ENCODE measurements at places on chromosomes 16 and 17.

DNA sequence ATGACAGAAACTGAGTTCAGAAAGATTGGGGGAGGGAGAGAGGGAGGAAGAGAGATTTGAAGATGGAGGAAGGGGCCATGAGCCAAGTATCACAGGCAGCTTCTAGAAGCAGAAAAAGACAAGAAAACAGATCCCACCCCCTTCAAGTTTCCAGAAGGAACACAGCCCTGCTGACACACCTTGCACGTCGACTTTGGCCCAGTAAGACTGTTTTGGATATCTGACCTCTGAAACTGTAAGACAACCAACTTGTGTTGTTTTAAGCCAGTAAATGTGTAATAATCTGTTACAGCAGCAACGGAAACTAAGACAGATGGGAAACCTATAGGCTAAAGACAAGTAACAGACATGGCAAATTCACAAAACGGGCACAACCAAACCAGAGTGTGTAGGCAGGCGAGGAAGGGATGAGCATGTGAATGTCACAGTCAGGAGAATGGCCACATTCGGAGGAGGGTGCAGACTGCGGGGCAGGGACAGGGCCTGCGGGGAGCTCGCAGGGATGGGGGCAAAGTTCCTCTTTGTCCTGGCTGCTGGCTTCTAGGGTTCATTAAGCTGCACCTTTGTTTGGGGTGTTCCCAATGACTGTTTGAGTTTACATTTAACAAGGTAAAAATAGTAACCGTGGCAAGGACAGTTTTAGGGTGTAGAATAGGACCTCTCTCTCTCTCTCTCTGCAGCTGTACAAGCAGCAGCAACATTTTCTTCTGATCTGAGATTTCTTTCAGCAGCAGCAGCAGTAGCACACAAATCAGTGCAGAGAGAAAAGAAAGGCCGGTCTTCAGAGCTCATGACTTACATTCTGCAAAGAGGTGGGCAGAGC is 18.3 kb upstream of the ATP2C2 start:
- no peak for DNase-seq

DNA sequence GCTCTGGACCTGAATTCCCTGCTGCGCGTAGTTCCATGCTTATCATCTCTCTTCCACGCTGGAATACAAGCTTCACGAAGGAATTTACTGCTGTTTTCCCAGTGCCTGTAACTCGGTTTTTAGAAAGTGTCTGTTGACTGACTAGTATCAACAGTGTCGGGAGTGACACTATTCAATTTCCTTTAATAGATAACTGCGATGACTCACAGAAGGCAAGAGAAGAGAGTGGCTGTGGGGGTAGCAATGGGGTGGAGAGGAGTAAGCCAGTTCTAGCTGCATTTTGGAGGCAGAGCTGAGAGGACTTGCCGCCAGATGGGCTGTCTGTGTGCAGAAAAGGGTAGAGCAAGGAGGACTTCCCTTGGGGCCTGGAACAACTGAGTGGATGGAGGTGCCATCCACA is 25.2 kb downstream of the B4GALNT2 start:
- peak; percentile 22 for DNase-seq

- DNase-seq, result no peak
Observed at GRCh38 chr17:68231541-68231940, 16.3 kb upstream of the AMZ2 start.

DNA sequence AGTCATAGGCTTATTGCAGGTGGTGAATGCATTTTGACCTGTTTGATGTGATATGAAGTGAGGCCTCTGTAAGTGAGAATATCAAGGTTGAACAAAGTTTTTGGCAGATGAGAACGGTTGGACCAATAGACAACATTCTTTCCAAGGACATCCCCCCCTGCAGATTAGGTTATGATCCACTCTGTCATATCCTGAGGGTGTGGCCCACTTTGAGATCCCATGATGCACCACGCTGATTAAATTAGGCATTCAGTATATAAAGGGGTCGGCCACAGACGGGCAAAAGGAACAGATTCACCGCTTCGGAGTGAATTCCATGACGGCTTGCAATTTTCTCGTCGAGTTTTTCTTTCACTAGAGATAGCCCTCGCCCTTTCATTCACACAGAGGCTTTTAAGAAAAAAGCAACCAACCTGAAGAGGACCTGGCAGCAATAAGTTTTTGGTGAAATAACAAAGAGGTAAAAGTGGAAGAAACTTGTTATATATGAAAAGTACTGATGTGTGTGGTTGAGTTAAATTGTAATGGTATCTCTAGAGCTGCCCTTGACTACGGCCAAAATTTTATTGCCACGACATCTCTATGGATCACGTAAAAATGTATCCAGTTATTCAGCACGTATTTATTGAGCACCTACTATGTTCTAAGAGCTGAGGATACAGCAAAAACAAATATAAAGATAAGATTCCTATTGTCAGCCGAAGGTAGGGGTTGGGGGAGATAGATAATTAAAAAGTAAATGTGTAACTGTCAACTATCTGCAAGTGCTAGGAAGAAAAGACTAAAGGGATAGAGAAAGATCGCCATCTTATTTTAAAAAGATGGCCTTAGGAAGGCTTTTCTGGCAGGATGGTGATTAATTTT is 1.7 kb upstream of the RBBP6 start:
- no peak for DNase-seq

DNA sequence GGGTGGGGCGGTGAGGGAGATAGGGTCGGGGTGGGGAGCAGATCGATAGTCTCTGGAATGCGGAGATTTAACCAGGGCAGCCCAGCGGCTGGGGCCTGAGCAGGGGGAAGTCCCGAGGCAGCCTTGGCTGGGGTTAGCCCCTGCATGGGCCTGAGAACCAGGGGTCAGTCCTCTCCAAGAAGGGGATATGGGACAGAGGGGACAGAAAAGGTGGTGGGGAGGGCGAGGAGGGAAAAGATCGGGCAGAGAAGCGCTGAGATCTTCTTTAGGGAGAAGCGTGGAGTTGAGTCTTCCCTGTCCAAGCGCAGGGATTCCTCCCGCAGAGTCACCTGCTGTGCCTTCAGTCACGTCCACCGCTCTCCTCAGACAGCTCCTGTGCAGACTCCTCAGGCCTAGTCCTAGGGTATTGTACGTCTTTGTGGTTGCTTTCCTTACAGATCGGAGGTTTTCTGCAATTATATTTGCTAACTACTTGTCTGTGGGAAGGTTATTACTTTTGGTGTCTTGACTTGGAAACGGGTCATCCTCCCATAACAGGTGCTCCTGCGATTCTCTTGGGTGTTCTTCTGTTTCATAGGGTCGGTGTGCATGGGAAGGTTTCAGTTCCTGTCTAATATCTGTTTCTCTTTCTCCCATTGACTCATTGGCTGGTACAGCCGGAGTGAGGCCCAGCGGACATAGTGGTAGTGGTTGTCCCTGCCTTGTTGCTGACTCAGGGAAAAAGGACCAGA is 952 bp downstream of the CD300A start:
- DNase-seq, result no peak

DNA sequence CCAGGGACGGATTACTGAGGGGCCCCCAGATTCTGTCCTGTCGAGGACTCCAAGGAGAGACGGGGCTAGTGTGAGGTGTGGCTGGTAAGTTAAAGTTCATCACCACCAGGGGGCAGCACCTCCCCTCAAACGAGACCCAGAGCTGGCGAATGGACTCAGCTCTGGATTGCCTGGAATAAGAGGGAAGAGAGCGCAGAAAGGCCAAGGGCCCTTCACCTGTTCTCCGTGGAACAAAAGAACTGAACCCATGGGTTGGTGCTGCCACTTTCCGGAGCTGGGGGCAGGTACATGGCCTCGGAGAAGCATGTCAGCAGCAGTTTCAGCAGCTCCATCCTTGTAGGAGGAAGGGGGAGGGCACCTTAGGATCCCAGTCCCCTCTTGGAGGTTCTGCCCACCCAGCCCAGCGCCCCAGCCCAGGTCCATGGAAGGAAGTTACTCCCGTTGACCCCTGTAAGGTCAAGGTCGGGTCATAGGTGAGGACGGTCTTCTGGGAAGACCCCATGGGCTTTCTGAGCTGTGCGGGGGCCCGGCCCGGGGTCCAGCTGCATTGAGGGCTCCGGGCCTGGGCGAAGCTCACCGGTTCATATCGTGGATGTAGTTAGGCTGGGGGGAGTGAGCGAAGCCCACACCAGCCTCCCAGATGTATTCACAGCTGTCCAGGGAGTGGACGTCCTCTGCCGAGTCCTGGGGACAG is 10.8 kb downstream of the HID1 start:
- peak; percentile 83 for DNase-seq

- DNase-seq, result peak; percentile 96
Observed at GRCh38 chr16:4693296-4693955, at the start of gene NUDT16L1. Gene NUDT16L1, plus strand, starts transcription at chr16:4693562. Its CDS starts 165 bp downstream, at chr16:4693727.

DNA sequence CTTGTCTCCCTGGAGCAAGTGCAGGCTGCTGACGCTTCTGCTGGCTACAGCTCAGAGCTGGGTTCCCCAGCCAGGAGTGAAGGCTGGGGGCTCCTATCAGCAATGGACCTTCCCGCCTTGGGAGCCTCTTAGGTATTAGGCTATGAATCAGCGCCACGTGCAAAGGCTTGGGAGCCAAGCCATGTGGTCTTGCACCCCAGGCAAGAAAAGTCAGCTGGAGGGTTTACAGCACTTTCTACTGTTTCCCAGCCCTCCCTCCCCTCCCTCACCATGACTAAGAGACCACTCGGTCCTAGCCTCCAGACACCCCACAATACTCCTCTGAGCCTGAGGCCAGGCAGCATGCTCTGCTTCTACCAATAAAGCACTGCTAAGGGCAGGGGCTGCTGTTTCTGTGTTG is 12.3 kb downstream of the EPX start:
- no peak for DNase-seq

- DNase-seq, result no peak
Observed at GRCh38 chr17:54404259-54404658, 496.4 kb upstream of the TOM1L1 start.

DNA sequence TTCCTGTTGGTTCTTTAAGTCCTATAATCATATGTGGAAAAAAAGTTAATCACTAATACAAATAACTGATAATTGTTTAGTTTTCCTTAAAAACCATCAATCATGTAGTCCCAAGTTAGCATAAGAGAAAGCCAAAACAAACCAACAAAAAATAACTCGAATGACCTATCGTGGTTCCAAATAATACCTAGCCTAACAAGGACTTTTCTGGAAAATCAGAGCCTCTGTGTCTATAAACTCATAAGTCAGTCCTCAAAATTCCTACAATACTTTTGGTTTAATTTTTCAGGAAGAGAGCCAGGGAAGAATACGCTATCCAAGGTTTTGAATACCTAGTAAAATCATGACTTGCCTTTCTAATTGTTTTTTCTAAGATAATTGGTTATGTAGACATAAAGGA is 975.3 kb upstream of the SOX9 start:
- DNase-seq, result no peak

GRCh38 chr17:8681170-8681949 is 50.8 kb upstream of the MYH10 start:
- peak; percentile 69 for DNase-seq

DNA sequence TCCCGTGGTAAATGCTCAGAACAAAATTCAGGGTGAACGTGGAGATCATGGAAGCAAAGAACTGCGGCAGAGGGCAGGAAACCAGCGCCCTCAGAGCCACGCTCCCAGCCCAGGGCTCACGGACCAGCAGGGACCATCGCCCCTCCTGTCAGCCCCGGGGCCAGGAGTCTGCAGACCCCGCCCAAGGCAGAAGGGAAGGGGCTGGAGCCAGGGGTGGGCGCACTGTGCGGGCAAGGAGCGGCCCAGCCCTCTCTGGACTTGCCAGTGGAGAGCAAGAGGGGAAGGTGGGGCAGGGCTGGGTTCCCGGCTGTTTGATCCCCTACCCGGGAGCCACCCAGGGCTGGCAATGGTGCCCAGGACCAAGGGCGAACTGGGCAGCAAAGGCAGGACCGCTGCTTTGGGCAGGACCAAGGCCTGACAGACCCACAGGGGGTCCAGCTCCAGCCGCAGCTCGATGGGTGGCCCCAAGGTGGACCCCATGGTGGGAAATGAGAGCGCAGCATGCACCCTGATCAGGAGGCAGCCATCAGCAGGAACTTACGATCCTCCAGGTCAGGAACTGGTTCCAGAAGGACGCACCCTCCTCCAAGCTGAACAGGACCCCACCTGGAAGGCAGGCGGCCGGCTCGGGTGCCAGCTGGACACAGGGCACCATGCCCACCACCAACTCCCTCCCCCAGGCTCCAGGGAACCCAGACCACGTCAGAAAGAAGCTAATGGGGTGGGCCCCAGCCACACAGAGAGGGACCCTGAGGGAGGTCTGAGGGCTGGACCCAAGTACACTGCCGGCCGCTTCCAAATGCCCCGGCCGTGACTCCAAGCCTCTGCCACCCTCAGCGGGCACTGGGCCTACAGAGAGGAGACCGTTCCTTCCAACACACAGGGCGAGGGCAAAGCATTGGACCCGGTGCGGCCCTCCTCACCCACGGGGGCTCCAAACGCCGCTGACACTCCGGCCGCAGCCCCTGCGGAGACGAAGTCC is 11.1 kb upstream of the CCDC154 start:
- DNase-seq, result no peak

DNA sequence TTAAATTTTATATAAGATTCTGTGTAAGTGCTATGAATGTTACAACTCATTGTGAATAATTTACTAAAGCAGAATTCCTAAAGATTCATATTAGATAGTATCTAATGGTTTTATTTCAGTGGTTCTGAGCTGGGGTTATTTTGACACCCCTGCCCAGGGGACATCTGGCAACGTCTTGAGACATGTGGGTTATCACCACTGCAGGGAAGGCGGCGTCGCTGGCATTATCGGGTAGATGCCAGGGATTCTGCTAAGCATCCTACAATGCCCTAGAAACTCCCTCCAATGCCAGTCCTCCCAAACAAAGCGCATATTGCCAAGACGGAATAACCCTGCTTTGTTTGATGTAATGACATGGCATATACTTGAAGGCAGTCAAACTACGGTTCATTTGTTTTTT is 372.3 kb upstream of the ZFHX3 start:
- DNase-seq, result no peak

- DNase-seq, result no peak
Observed at GRCh38 chr17:81340607-81341515, 45.8 kb upstream of the SLC38A10 start.

DNA sequence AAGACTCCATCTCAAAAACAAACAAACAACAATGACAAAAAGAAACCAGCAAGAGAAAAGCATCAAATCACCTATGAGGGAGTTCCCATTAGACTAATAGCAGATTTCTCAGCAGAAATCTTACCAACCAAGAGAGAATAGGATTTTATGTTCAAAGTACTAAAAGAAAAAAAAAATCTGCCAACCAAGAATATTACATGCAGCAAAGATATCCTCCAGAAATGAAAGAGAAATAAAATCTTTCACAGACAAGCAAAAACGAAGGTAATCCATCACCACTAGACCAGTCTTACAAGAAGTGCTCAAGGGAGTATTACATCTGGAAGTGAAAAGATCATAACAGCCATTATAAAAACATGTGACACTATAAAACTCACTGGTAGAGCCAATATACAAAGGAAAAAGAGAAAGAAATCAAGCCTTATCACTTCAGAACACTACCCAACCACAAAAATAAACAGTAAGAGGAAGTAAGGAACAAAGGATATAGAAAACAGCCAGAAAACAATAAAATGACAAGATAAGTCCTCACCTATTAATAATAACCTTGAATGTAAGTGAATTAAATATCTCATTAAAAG is 66.3 kb downstream of the STX8 start:
- no peak for DNase-seq

DNA sequence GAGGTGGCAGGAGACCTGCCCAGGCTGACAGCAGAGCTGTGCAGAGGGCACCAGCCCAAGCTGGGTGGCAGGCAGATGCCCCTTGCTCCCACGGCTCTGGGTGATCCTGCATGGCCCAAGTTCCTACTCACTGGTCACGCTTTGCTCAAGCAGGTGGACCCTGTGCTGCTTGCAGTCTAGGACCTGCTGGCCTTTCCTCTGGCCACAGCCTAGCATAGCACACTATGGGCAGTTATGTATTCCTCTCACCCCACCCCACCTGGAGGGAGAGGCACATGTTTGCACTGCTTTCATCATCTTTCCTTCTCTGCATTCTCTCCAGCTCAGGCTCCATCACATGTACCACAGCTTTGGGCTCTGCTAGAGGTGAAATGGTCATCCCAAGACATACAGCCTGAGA is 19.6 kb upstream of the SREBF1 start:
- DNase-seq, result no peak
